HFF-Myc (cell line): ENCODE measurements at places on chromosomes 6 and 20.

DNA sequence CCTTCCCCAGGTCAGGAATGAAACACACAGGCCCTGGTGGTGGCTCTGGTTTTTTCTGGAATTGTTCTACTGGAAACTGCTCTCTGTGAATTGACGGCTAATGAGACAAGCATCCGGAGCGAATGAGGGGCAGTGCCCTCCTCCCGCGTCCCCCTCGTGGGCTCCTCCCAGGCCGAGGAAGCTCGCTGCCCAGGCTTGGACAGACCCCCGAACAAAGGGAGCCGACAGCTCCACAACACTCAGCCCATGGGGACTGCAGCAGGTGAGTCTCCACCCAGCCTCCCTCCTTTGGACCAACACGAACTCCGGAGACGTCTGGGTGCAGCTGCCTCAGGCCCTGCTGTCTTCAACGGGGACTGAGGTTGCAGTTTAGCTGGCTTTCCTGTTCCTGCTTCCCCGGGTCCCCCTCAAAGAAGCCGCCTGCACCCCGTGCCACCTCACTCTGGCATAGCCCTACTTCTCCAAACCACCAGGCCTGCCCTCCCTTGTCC is 31.3 kb upstream of the AFDN start:
- DNase-seq: no peak

GRCh38 chr6:30881392-30882203 is 2.7 kb upstream of the DDR1 start:
- no peak for DNase-seq

DNA sequence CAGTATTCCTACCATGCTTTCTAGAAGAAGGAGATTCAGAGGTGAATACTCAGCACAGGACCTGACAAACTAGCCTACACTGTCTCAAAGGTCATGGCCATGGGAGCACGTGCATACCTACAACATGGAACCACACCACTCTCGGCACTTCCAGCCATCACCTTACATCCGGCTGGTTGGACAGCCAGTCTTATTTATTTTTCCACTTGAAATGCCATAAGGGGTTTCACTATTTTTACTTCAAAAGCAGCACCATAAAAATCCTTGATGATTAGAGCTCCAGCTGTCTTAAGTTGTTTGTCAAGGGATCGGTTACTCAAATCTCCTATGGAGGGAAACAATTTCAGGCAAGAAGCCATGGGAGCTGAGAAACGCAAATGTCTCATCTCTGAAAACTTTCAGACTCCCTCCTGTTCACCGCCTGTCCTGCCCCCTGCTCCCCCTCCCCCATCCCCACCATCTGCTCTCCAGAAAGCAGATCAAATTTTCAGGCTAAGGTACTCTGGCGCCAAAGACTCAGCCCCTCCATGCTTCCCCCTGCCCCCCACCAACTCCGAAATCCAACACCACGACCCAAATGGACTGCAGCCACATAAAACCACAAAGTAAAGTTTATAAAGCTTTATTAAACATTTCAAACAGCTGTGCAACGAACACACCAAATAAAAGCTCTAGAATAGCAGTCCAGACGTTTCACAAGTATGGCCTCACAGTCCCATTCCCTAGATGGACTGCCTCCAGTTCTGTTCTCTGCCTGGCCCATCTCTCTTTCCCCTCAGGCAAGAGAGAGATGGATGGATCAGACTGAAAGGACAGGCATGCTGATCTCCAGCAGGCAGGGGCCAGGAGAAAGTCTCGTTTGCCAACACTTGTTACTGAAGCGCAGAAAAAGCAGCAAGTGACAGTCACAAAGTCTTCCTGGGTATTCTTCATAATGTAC is 4.0 kb upstream of the NNAT start:
- peak; percentile 53 for DNase-seq

DNA sequence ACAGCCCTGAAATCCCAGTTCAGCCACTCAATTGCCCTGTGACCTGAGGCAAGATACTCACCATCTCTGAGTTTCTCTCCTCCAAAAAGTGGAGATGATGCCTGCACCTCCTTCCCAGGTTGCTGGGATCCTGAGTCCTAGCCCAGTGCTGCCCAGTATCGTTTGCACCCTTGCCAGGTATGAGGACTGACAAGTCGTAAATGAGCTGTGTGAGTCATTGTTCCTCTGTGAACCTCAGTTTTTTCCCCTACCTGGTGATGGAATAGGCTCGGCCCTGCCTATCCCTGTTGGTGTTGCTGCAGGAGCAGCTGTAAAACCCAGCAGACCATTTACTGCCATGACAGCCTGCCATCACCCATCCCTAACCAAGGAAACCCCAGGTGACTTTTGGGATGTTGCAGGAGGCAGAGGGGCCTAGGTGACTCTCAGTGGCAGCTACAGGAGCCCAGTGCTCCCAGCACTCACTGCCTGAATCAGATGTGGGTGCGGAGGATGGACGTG is 229.3 kb downstream of the SYNDIG1 start:
- no peak for DNase-seq

- no peak for DNase-seq
Measured at GRCh38 chr6:166998256-166999144, 697 bp upstream of the CEP43 start.

DNA sequence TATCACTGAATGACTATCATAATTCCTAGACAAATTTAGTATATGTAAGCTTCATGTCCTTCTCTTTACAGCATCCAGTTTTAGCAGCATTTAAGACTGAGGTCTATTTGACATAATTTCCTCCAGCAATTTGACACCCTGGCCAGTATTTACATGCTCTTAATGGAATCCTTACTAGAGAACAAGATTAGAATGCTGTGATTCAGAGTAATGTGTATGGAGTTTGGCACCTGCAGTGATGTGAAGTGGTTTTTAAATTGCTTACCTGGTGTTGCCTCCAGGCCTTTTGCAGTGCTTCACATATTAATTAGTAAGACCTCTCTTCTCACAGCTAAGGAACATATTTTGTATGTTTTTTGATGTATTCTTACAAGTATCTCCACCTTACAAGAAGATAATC is 9.8 kb downstream of the NKX2-4 start:
- DNase-seq: no peak

DNA sequence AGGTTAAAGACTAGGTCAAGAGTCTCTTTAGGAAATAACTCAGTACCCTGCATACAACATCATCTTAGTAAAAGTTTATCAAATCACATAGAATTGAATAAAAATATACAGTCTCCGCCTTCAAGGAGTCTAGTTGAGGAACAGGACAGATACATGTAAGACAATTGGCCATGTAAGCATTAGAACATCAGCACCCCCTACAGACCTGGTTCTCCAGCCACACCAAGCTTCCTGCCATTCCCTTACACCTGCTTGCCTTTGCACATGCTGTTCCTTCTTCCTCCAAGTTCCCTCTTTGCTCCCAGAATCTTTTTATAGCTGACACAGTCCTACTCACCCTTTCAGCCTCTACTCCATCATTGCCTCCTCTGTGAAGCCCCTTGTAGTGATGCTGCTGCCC is 187.8 kb upstream of the LRFN2 start:
- DNase-seq: no peak

DNA sequence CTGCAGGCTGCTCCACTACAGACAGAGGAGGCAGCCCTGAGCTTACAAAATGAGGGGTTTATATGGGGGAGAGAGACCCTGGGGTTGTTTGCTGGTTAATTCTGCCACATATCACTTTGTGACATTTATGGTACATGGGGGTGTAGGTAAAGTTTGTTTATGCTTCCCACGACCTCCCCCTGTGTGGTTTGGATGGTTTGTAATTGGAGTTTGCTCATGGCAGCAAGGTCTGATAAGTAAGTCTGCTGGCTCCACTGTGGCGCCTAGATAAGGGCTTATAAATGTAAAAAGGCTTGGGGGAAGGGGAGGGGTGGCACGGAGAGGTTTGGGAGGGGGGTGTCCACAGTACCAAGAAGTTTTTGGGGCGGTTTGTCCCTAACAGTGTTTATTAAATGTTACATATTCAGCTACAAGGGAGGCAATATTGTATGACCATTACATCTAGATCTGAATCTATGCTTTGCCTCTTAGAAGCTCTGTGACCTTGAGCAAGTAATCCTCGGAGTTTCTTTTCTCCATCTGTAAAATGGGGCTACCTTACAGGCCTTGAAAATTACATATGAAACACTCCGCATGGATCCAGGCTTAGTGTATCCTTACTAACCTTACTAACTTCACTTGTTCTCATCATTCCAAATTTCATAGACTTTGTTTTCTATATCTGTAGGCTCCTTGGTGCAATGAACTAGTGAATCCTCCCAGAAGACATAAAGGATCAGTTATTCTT is 204.8 kb upstream of the NOX3 start:
- no peak for DNase-seq

DNA sequence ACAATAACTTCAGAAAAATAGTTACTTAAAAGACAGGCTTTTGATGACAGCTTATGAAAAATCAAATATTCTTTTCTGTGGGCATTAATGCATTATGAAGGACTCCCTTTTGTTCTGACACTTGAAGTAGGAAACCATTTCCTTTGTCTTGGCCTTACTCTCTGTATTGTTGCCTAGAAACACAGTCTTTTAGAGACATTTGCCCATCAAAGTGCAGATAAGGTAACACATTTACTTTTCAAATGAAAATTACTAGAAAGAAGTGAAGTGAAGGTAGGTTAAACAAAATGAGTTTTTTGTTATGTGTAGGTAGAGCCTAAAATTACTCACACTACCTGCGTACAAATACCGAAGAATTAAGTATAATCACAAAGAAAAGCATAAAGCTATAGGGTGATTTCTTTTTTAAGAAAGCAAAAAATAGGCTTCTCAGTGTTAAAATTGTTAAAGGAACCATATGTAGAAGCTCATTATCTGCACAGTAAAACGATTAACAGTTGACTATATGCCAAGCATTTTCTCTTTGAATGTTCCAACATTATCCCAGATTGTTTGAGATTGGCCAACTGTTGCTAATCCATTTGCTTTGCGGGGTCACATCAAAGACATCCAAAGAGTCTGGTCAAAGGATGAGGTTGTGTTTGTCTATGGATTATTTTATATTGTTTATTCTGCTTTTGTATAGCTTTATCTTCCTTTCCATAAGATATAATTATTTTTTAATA is 542.0 kb upstream of the RNF217 start:
- no peak for DNase-seq

- DNase-seq: no peak
Measured at GRCh38 chr6:7794509-7794908, 68.6 kb downstream of the BMP6 start.

GRCh38 chr6:131945971-131946370 is 5.2 kb downstream of the CCN2 start:
- no peak for DNase-seq

- DNase-seq: no peak
Measured at GRCh38 chr6:105474234-105474633, 71.4 kb upstream of the PREP start.

DNA sequence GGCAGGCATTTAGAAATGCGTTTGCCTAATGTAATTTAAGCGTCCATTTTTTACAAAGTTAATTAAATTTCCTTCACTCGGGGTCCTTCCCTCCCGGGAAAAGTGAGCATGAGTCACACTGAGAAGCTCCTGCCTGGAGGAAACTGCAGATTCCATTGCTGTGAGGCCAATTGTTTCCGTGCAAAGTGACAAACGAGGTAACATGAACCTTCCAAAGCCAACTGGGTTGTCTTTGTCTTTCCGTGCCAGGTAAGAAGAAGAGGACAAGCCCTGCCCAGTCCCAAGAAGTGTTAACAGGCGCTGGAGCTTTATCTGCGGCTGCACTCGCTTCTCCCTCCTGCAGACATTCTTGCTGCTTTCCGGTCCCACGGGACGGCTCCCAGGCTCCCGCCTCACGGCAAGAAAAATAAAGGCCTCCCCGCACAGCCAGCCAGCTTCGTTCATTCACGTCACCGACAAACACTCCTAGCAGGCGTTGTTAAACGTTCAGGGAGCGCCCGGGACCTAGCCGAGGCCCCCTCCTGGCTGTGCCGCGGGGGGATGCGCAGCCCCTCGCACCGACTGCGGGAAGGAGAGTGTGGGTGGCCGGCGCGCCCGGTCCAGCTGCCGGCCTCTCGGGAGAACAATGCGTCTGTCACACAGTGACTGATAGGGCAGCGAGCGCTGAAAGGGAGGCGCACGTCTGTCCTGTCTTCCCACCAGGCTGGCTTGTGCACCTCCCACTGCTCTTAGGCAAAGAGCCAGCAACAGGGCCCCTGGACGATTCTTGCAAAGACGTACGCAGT is 61.5 kb upstream of the HDDC2 start:
- no peak for DNase-seq

DNA sequence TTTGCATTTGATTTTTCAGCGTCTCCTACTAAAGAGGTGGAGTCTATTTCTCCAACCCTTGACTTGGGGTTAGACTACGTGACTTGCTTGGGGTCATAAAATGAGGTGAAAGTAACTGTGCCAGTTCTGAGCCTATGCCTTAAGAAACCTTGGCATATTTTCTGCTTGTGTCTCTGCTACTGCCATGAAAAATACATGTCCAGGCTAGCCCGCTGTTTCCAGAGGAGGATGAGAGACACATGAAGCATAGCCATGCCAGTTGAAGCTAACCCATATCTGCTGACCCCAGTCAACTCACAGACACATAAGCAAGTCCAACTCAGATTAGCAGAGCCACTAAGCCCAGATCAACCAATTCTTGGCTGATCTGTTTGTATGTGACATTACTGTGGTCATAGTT is 38.7 kb downstream of the SCP2D1 start:
- no peak for DNase-seq

DNA sequence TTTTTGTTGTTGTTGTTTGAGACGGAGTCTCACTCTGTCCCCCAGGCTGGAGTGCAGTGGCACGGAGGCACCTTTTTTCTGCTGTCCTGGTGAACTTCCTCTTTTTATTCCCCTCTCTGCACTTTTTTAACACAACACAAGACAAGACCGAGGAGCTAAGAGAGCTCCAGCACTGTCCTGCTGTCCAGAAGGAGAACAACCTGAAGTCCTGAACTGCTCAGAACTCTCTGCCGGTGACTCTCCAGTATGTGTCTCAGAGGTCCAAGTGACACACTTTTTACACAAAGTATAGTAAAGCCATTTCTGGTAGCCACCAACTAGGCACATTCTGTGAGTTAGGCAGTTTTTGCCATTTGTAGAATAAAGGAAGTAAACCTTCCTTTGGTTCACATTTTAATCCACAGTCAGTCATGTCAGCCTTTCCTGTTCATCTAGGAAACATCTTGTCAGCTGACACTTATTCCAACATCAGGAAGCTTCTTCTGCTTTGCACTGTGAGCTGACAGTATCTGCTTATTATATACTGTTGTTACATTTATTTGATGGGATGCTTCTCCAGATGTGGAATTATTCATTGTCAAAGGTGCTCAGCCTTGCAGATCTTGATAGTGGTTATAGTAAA is 28.1 kb upstream of the TXNDC5 start:
- no peak for DNase-seq

- DNase-seq: no peak
Measured at GRCh38 chr6:12814015-12814414, 97.4 kb downstream of the PHACTR1 start.

GRCh38 chr20:34536798-34537394 is 20.7 kb downstream of the DYNLRB1 start:
- no peak for DNase-seq
